ENCODE measurements at places on chromosomes 1 and 21.

DNA sequence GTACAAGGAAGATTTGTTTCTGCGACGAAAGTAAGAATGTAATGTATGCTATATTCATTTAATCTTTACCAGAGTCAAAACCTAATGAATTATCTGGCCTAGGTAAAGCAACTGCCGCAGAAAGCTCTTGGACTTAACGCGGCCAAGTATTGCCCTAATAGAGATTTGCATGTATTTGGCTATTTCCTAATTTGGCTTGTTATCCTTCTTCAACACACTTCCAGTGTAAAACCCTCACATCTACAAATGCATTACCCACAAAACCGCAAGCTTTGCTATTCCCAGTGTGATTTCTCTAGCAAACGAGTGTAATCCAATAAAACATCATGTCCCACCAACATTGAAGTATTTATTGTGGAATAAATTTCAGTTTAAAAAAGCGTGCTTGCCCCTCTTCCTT, 123.8 kb upstream of the LMO4 start:
- DNase-seq, result no peak

GRCh38 chr1:237799762-237800474, 90.8 kb downstream of the ZP4 start:
- DNase-seq, result no peak

- no peak for DNase-seq
Measured at GRCh38 chr1:15493869-15494390, 18.0 kb downstream of the CELA2B start.

GRCh38 chr1:93079685-93080141, 630 bp downstream of the MTF2 start:
- no peak for DNase-seq

DNA sequence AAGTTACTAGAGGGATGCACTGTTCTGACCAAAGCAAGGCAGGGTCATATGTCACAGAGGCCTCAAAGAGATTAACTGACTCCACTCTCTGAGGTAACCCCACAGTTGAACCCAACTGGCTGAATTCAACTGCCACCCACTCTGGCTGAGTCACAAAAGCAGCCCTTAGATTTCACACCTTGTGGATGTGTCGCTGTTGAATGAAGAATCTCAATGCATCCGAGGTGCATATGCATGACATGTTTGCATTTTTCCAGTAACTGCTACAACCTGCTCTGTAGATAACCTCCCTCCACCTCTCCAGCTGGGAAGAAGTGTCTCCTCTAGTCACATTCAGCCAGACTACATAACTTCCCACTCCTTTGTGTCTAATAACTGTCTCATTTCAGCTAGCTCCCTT, 27.9 kb upstream of the KIF21B start:
- DNase-seq, result no peak

DNA sequence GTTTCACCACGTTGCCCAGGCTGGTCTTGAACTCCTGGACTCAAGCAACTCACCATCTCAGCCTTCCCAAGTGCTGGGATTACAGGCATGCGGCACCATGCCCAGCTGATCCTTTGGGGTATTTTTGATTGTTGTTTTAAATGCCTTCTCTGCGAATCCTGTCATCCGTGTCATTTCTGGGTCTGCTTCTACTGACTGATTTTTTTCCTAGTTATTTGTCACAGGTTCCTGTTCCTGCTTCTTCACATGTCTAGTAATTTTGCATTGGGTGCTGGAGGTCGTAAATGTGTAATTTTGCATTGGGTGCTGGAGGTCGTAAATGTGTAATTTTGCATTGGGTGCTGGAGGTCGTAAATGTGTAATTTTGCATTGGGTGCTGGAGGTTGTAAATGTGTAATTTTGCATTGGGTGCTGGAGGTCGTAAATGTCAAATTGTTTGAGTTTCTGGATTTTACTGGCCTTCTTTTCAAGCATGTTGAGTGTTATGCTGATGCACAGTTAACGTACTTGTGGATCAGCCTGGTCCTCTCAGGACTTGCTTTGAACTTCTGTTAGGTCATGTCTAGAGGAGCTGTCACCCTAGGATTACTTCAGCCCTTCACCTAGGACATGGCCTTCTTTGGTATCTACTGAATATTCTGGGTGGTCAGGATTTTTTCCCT, 4.1 kb upstream of the ARHGEF16 start:
- no peak for DNase-seq

GRCh38 chr1:210332719-210333398, 4.2 kb downstream of the HHAT start:
- no peak for DNase-seq

DNA sequence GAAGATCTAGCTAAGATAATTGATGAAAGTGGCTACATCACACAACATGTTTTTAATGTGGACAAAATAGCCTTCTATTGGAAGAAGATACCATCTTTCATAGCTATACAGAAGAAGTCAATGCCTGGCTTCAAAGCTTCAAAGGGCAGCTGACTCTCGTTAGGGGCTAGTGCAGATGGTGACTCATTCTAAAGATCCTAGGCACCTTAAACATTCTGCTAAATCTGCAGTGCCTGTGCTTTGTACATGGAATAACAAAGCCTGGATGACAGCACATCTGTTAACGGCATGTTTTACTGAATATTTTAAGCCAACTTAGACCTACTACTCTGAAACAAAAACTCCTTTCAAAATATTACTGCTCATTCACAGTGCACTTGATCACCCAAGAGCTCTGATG, 65.6 kb upstream of the USP24 start:
- no peak for DNase-seq

- DNase-seq, result no peak
Measured at GRCh38 chr1:162003830-162004215, 19.8 kb downstream of the OLFML2B start.

DNA sequence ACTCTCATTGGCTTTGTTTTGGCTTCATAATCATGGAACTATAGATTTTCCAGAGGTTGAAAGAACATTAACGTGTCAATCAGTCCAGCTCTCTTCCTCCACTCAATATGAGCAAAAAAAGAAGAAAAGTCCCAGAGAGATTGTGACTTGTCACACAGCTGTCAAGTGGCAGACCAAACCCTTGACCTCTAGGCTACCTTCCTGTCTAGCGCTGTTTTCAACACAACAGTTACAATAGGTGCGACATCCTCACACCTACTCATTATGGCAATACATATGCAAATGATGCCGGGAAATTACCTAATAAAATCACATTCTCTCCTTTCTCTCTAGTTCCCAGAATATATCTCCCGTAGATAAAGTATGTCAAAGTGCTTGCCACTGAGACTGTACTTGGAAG, 1.1 kb downstream of the WARS2 start:
- DNase-seq, result peak; percentile 25

DNA sequence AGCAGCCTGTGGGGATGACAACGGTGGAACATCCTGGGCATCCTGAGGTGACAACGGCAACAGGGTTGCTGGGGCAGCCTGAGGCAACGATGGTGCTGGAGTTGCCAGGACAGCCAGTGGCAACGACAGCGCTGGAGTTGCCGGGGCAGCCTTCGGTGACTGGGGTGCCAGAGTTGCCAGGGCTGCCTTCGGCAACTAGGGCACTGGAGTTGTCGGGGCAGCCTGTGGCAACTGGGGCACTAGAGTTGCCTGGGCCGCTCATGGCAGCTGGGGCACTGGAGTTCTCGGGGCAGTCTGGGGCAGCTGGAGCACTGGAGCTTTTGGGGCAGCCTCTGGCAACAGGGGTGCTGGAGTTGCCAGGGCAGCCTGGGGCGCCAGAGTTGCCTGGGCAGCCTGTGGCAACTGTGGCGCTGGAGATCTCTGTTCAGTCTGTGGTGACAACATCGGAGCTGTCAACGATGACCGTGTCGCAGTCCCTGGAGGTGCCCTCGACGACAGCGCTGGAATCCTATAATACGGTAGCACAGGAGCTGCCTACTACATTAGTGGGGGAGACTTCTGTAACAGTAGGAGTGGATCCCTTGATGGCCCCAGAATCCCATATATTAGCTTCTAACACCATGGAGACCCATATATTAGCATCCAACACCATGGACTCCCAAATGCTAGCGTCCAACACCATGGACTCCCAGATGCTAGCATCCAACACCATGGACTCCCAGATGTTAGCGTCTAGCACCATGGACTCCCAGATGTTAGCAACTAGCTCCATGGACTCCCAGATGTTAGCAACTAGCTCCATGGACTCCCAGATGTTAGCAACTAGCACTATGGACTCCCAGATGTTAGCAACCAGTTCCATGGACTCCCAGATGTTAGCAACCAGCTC, 8.2 kb downstream of the SON start:
- DNase-seq, result no peak

GRCh38 chr1:101282314-101283038, 45.7 kb downstream of the S1PR1 start:
- no peak for DNase-seq

- DNase-seq, result no peak
Measured at GRCh38 chr1:18646091-18646785, 15.6 kb downstream of the PAX7 start.

GRCh38 chr1:48547561-48548220, 75.7 kb upstream of the SPATA6 start:
- no peak for DNase-seq

- DNase-seq, result no peak
Measured at GRCh38 chr1:82073071-82073470, 272.3 kb downstream of the ADGRL2 start.

- DNase-seq, result no peak
Measured at GRCh38 chr1:61326713-61327112, 244.4 kb downstream of the NFIA start.

GRCh38 chr1:4090556-4090955, 190.5 kb upstream of the C1orf174 start:
- no peak for DNase-seq

GRCh38 chr1:55284856-55285255, 69.7 kb upstream of the USP24 start:
- no peak for DNase-seq

- DNase-seq, result peak; percentile 24
Measured at GRCh38 chr1:59947047-59947938, 20.7 kb upstream of the CYP2J2 start.

- DNase-seq, result no peak
Measured at GRCh38 chr1:240188139-240188538, 96.5 kb downstream of the FMN2 start.

DNA sequence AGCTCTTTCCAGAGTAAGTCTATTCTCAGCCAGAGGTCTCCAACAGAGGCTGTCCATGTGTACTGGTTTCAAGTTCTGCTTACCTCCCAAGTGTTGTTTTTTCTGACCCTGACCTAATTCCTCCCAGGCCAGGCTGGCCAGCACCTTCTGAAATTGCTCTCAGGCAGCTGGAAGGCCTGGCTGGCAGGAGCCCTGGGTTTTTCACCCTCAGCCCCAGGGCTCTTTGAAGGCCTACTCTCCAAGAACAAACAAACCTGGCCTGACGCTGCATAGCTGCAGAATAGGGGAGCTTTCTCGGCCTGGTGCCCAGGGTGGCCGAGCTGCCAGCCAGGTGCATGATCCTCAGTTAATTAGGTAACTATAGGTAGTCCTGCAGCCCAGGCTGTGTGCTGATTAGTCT, 147.5 kb downstream of the CACNA1E start:
- DNase-seq, result no peak

DNA sequence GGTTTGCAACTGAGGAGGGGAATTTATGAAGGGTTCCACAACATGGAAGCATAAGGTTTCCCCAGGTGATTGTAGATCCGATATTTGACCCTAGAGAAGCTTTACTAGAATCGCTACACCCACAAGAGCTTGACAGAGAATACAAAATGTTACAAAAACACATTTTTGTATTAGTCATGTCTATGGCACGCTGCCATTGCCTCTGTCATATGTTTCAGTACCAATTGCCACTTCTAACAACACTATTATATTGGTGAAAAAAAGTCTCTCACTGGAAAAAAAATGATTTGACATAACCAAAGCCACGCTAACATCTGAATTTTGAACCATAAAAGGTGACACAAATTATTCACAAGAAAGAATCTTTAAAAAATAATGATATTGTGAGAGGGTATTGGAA, 214.5 kb downstream of the KCNT2 start:
- DNase-seq, result no peak

DNA sequence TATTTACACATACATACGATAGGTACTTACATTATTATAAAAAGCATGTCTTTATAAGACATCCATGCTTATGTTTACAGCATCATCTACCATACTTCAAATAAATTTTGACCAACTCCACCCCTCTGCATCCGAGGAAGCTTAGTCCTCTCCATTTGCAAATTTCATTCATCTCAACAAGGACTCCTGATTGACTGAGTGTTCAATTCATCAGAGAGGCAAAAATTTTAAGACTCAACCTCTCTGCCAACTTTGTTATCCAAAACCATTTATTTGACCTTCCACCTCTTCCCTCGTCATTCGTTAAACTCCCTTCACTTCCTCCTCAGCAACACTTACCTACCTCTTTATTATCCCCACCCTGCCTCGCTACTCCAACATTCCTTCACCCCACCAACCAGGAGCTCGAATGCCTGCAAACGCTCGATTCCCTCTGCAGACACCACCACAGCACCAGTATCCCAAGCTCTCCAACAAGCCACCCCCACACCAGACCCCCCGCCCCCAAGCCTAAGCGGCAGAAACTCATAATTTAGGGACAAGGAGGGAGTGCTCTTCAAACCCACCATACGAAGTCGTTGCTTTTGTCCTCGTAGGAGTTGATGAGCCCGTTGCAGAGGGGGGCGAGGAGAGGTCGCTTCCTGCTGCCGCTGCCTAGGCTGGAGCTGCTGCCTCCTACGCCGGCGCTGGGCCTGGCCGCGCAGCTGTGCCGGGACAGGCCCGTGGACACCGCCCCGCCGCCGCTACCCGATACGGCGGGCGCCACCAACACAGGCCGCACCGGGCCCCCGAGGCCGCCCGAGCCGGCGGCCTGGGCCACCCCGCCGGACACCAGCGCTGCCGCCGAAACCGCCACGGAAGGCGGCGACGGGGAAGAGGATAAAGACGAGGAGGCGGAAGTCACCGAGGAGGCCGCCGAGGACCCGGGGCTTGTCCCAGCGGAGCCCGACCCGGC, 803 bp downstream of the COP1 start:
- DNase-seq, result peak; percentile 28

- no peak for DNase-seq
Measured at GRCh38 chr21:32712043-32712442, 15.8 kb downstream of the SYNJ1 start.

GRCh38 chr1:172429331-172430127, 9.0 kb downstream of the C1orf105 start:
- peak; percentile 30 for DNase-seq

- peak; percentile 50 for DNase-seq
Measured at GRCh38 chr1:5514527-5515183, 477.6 kb downstream of the NPHP4 start.

DNA sequence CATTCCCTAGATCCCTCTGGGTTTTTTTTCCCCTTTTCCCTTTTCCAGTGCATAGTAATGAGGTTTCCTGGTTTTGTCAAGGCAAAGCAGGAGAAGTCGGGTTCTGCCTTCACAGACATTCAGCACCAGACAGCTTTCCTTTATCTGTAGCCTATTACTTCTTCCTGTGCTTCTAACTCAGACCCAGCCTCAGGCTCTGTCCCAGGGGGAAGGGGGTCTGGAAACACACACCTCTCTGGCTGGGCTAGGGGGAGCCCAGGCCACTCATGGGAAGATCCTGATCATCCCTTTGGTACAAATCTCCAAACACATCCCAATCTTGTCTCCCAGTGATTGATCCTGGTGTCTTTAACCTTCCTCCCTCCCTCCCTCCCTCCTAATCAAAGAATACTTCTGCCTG, 656.4 kb downstream of the LMO4 start:
- DNase-seq, result no peak
